ENCODE measurements at places on chromosomes 6 and 20.

- DNase-seq: no peak
These were observed 56.4 kb upstream of the GPR31 start for GRCh38 chr6:167214206-167214605.

DNA sequence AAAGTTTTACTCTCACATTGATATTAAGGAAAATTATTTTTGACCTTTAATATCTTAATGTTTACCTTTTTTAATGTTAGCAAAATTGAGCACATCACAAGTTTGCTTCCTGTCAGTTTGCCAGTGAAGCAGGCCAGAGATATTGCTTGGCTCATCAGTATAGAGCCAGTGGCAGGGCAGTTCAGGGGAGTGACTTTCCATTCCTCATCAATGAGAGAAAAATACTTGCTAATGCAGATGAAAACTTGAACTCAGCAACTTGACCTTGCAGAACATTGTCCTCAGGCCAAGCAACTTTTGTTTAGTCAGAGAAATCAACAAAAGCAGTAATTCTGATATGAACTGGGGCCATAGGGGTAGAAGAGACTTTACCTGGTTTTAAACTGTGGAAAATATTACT lies 6.9 kb downstream of the TAB2 start:
- no peak for DNase-seq

DNA sequence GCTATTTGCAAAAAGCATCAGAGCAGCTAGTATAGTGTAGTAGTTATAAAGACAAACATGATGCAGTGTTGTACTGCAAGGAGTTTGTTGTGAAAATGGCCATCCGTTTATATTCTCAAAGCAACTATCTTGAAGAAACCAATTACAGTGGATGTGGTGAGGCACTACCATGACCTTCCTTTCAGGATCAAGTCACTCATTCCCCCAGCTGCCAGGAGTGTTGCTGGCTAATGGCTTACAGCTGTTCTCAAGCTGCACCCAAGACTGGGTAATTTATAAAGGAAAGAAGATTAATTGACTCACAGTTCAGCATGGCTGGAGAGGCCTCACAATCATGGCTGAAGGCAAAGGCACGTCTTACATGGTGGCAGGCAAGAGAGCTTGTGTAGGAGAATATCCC lies 29.0 kb downstream of the ADGRF4 start:
- no peak for DNase-seq

DNA sequence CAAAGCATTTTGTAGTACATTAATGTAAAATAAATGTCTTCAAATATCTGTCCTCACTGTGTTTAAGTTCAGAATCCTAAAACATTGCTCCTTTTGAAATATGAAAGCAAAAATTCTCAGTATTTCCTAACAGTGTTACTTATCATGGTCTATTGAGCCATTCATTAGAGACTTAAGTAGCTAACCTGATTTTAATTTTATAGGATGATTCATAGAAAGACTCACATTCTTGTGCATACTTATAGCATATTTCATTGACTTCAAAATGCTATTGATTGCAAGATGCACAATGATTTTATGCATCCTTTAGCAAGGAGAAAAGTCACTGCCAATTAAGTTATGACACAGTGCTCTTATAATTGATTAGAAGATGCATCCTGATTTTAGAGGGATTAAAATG lies 85.7 kb downstream of the HIVEP1 start:
- no peak for DNase-seq

DNA sequence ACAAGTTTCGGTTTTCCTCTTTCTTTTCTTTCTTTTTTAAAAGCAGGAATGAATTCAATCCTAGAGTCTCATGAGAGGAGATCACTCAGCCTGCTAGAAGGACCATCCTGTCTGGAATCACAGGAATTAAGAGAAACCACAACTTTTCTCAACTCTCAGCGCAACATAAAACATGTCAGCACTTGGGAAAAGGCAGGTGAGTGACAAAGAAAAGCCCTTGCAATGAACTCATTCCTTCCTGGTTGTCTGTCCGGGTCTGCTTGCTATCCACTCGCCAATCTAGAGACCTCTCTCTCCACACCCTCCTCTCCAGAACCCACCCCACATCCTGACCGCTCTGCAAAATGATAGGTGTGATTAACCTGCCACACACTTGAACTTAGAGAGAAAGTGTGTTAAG lies 253.8 kb downstream of the LY86 start:
- no peak for DNase-seq

GRCh38 chr6:27593200-27593818 lies 120.4 kb upstream of the ZNF184 start:
- no peak for DNase-seq

- no peak for DNase-seq
These were observed 41.4 kb downstream of the MCM8 start for GRCh38 chr20:5991623-5992441.

DNA sequence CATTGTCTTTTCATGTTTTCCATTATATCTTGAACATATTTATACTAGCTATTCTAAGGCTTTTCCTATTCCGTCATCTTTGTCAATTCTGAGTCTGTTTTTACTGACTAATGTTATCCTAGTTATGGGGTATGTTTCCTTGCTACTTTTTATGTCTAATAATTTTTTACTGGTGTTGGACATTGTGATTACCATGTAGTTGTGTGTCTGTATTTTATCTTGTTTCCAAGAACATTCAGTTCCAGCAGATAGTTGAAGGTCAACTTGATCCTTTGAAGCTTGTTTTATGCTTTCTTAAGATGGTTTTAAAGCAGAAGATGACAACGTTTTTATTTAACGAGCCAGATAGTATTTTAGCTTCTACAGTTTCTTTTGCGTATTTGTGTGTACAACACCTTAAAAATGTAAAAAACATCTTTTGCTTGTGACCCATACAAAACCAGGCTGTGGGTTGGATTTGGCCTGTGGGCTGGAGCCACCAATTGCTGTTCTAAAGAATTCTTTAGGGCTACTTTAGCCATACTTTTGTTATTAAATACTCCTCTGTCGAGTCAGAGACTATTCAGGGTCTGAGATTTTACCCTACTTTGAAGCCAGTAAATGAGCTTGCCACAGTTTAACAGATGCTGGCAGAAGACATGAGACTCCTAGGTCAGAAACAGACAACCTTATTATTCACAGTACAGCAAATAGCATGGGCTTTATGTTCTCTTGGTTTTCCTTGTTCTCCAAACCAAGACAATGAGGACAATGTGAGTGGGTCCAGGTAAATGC lies 38.7 kb upstream of the REV3L start:
- DNase-seq: no peak

GRCh38 chr6:40805336-40805735 lies 218.2 kb upstream of the LRFN2 start:
- DNase-seq: no peak

DNA sequence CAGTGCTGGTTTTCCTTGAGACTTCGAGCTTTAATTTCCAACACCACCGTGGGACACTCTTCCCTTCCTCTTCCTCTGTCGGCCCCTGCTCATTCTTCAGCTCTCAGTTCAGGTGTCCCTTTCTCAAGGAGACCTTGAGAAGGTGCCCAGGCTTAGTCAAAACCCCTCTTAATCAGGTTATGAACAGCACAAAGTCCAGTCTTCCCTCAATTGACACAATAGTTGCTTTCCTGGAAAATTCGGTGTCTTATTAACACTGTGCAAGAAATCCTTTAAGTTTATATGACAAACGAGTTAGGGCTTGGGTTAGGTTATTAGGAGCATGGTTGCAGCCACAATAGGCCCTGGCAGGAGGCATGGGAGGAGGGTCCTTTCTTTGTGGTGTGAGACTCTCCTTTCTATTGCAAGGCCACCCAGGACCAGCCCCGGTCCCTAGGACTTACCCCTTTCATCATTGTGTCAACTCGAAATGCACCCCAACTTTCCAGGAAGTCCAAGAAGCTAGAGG lies 1.5 kb upstream of the NSFL1C start:
- no peak for DNase-seq

- no peak for DNase-seq
These were observed 19.7 kb upstream of the NTSR1 start for GRCh38 chr20:62688855-62689460.

DNA sequence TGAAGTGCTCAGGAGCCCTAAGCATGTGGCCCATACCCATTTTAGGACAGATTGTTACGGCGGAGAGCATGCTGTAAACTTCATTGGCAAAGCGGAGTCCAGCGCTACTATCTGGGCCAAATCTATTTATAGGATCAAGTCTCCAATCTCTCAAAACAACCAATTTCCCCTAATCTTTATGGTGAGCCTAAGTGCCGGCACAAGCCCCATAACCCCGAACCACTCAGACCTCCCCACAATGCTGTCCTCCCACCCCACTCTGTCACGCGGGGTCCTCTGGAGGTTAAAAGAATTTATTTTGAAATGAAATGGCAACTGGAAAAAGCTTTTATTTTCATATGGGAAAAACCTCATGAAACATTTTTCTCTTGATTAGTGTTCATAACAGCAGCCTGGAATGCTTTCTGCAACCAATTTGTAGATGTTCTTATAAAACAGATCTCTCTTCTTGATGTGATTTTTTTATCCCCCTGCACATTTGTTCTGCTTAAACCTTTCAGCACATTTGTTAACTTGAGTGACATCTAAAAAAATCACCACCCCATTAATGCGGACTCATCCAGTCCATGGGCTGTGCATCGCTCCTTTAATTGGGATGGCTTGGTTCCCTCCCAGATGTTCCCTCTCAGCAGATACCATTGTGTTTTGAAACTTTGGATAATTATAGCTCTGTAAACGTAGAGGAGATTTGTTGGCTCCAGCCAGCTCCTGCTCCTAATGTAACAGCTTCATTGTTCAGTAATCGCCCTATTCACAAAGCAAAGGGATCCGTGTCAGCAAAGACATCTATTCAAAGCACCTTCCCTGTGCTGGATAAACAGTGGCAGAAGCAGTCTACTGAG lies 323.6 kb downstream of the CD83 start:
- DNase-seq: no peak

DNA sequence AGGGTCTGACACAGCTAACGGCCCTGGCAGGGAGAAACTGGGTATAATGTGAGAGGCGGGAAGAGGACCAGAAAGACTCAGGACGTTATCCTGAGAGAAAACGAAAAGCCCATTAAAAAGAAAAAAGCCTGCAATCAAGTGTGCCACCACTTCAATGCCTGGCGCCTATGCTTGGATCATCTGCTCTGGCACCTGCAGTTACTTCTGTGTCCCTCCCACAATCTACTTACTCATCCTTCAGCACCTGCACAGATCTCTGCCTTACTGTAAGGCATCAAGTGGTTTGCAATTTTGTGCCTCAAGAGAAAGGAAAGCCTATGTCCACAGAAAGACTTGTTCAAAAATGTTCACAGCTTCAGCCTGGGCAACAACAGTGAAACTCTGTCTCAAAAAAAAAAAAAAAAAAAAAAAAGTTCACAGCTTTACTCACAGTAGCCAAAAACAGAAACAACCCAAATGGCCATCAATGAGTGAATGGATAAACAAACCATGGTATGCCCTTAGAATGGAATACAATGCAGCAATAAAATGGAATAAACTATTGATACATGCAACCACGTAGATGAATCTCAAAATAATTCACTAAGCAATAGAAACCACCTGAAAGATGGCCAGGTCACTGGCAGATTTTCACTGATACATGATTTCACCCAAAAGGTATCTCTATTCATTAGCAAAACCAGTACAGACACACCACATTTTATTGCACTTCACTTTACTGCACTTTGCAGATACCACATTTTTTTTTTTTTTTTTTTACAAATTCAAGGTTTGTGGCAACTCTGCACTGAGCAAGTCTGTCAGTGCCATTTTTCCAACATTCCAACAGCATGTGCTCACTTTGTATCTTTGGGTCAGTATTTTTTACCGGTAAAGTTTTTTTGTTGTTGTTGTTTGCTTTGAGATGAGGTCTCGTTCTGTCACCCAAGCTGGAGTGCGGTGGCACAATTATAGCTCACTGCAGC lies 48.6 kb downstream of the ABHD12 start:
- DNase-seq: no peak

GRCh38 chr6:134663800-134664535 lies 285.9 kb downstream of the ALDH8A1 start:
- DNase-seq: no peak

DNA sequence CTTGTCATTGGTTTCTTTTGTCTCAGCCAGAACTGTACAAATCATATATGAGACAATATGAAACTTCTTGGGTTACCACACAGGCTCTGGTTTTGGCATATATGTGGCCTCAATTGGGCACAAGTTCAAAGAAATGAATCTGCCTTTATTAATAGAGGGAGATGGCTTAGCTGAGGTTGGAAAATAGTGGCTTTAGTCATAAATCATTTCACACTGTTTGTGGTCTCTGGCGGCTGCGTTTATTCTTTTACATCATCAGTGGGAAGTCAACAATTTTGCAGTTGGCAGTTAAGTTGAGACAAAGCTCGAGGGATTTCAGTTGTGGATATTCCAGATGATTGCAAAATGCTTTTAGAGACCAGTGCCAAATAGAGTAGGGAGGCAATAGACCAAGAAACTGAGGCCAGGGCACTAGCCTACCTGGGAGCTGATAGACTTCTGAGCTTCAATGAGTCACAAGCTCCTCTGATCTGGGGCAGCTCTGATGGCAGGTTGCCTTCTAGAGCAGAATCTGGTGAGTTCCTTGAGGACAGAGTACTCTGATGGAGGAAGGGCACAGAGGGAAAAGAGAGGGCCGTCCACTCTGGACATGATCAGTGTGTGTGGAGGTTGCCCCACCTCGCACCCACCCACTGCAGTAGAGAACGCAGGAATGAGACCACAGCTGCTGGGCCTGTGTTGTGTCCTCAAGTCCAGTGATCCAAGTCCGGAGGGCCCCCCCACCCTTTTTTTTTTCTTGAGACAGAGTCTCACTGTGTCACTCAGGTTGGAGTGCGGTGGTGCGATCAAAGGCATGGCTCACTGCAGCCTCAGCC lies 73.5 kb downstream of the ARMC2 start:
- DNase-seq: no peak

DNA sequence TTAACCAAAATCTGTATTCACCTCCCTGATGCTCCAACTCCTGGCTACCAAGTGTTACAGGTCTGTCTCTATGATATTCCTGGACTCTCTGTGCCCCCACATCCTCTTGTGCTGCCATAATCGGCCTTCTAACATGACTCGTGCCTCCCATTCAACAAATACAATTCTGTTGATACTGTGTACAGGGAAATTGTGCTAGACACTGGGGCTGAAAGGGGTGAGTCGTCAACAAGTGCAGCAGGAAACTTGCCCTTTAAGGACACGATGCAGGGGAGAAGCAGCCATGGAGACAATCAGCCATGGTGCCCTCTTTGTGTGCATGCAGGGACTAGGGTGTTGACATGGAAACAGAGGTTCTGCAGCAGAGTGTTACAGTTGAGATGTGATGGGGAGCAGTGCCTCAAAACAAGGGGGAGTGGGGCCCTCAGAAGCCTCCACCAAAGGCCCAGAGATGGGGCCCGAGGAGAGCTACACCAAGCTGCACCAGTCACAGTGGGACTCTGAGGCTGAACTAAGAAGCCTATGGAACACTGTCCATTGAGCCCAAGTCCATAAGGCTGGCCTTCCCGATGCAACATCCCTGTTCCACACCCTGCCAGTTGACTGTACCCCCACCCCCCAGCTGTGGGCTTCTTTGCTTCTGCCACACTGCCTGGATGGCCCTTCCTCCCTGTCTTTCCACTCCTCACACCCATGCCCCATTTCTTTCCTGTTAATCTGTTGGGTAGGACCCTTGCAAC lies 3.1 kb downstream of the PCED1A start:
- DNase-seq: no peak

GRCh38 chr6:105389543-105389942 lies 13.3 kb downstream of the PREP start:
- DNase-seq: no peak

All from stimulated activated CD8-positive, alpha-beta memory T cell treated with anti-CD3 and anti-CD28 coated beads, Interleukin-7, amount 100 ng/mL, for 24 hours (primary cell).